ENCODE measurements at places on chromosomes 4 and X.

- no peak for DNase-seq
Measured at GRCh38 chrX:105226499-105226898, 6.0 kb upstream of the TEX13A start.

DNA sequence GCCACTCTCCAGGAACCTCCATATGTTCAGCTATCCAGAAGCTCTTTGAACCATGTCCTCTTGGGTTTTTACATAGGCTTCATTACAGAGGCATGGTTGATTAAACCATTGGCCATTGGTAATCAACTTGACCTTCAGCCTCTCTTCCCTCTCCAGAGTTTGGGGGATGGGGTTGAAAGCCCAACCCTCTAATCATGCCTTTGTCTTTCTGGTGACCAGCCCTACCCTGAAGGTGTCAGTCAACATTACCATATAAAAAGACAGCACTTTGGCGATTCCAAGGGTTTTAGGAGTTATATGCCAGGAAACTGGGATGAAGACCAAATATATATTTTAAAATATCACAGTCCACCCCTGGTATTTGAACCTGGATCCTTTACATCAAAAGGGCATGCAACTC, 222.5 kb downstream of the CHIC1 start:
- no peak for DNase-seq

GRCh38 chr4:148565801-148566200, 123.6 kb upstream of the NR3C2 start:
- no peak for DNase-seq

DNA sequence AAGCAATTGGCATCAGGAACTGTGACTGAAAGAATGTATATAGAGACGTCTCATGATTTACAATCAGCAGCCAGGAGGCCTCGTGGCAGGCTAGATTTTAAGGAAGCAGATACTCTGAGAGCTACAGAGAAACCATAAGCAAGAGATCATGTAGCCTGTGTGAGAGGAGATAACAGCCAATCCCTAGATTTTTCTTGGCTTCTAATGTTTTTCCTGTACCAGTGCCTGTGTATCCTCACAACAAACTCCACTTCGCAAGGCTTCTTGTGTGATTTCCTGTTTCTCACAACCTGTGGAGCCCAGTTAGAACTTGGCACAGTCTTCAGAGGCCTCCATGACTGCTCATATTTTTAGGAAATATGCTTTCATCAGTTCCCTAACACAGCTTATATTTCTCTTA, 147.9 kb downstream of the PTCHD1 start:
- DNase-seq, result no peak

DNA sequence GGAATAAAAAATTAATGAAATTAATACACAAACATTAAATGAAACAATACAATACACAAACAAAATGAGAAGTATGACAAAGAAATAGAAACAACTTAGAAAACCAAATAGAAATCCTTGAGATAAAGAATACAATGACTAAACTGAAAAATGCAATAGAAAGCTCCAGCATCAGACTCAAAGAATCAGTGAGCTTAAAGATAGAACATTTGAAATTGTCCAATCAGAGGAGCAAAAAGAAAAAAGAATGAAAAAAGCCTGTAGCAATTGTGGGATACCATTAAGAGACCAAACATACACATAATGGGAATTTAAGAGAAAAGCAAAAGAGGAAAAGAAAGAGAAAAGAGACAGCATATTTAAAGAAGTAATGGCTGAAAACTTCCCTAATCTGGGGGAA, 25.7 kb downstream of the EMCN start:
- DNase-seq, result no peak
